Stimulated activated CD4-positive, alpha-beta T cell treated with anti-CD3 and anti-CD28 coated beads, Interleukin-2, amount 100 ng/mL, for 48 hours (primary cell): ENCODE measurements at places on chromosomes 5 and 9.

- DNase-seq = no peak
Observed at GRCh38 chr5:90598293-90598692, 39.7 kb downstream of the ADGRV1 start.

GRCh38 chr9:93268551-93269314 lies 84.8 kb downstream of the WNK2 start:
- peak; percentile 12 for DNase-seq

DNA sequence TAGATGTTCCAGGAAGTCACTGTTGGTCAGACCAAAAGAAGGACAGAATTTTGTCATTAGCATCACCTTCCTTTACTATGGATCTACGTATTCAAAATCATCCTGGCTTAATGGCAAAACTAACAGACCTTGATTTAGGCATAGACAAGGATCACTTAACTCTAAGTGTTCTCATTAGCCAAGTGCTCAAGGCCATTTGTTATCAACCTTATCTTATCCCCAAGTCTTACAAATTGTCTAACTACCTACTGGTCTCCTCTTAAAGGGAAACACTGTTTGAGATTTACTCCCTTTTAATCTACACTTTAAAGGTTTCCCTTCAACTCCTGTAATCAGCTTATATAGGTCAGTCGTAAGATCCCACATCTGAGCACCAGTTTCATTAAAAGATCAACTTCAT lies 1197.5 kb upstream of the C9orf72 start:
- DNase-seq = no peak

DNA sequence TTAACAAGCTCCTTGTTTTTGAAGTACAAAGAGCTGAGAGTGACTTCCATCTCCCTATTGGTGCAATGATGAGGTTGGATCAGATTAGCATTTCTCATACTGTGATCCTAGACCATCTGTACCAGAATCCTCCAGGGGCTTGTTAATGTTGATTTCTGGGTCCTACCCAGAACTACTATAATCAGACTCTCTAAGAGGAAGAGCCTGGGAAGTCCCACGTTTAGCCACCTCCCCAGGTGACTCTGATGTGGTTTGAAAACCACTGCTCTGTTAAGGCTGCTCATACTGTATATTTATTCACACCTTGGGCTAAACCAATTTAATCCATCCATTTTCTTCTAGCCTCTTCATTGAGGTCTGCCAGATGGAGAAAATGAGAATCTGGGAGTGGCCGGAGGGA lies 49.6 kb upstream of the SMIM32 start:
- DNase-seq = no peak

- no peak for DNase-seq
Observed at GRCh38 chr5:58855851-58856739, 273.2 kb downstream of the RAB3C start.

DNA sequence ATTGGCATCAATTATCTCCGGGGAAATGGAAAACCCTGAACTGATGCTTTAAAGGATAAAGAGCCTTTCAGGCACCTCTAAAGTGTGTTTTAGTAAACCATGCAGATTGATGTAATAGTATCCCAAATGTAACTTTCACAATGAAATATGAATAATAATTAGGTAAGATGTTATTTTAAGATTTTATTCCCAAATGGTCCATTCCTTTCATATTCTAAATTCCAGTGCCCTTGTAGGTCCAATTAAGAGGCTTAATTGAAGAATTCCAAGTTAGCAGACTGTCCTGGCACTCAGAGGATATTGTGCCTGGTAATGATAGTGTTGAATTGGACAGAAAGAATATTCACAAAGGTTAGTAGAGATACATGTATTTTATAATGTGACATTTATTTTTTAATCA lies 352.5 kb upstream of the NUDT12 start:
- no peak for DNase-seq

DNA sequence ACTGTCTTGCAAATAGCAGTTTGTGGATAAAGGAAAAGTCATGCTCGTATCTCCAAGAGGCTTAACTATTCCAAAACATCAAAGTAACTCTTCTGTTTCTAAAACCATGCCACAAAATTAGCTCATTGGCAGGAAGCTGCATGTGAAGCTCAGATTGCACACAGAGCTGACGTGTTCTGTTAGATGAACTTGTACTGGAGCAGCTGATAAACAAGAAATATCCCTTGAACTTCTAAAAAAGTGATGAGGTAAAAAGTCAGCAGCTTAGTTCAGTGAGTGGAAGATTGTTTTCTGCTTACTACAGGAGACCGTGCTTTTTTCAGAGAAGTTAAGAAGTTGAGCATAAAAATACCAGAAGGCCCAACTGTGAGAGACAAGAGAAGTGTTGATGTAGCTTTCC lies 113.2 kb downstream of the SLC12A2 start:
- no peak for DNase-seq

GRCh38 chr9:23850242-23850689 lies 24.2 kb upstream of the ELAVL2 start:
- DNase-seq = no peak

GRCh38 chr9:94681508-94681907 lies 42.2 kb upstream of the FBP1 start:
- peak; percentile 48 for DNase-seq

DNA sequence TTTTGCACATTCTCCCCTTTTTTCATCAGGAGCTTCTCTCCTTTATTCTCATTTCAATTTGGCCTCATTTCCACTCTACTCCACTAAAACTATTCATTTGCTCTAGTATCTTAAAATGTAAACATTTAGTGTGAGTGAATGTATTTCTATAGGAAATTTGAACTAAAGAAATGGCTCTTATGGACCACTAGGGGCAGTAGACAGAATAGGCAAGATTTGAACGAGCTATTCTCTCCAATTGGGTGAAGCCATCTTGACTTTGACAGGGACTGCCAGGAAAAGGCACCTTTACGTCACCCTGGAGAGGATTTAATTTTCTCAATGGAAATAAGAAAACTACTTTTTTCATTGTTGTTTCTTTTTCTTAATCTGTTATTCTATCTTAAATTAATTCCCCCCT lies 666.3 kb downstream of the DNAH5 start:
- DNase-seq = no peak
